Mesenchymal stem cell (in vitro differentiated cells and primary cell): ENCODE measurements at places on chromosomes 16 and 17.

DNA sequence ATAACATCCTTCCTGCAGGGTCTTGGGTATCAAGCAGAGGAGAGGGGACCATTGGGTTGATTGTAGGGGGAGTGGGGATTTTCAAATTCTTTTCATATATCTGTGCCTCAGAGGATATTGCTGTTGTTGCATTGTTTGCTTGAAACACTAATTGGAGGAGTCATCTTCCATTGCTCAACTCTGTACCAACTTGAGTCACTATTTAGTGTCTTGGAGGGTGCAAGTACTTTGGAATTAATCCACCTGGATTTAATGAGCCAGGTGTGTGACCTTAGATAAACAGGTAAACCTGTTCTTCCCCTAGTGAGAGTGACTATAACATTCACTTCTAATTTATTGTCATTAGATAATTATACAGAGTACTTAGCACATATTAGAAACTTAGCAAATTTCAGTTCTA lies 151.3 kb upstream of the CNTNAP4 start:
- H3K36me3 ChIP-seq = no peaks in the 10 kb centered on the region
- no peak overlapping the region for H3K4me3 ChIP-seq
- no peak for DNase-seq
- no peaks in the 10 kb centered on the region for H3K4me1 ChIP-seq
- no peaks in the 10 kb centered on the region for H3K27me3 ChIP-seq
- H3K27ac ChIP-seq = no peak overlapping the region

- no peak for DNase-seq
- no peak overlapping the region for H3K4me3 ChIP-seq
- H3K4me1 ChIP-seq = no peaks in the 10 kb centered on the region
- no peaks in the 10 kb centered on the region for H3K27me3 ChIP-seq
- H3K27ac ChIP-seq = no peak overlapping the region
Observed at GRCh38 chr17:47884905-47885730, 10.9 kb upstream of the SP2 start.

DNA sequence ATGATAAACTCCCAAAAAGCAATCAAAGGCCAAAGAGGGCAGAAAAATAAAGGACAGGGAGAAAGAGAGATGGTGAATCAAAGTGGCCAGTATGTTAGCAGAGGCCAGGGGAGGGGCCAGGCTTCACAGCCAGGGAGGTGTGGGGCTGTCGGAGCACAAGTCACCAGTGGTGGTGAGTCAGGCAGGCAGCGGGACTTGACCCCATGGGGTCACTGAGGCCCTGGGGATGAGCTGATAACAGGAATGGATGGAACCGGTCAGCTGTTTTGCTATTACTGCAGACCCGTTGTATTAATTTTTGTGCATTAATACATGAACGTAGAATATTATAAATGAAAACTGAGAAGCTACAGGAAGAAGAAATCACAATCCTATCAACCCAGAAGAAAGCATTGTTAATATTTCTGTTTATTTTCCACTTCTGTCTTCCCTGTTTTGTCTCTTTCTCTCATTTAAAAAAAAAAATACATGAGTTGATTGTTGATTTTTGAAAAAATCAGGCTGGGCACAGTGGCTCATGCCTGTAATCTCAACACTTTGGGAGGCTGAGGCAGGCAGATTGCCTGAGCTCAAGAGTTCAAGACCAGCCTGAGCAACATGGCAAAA lies 106.9 kb downstream of the SOCS1 start:
- no peaks in the 10 kb centered on the region for H3K27me3 ChIP-seq
- H3K4me1 ChIP-seq = peaks cover 6% of the 10 kb centered on the region
- peak; percentile 43 for DNase-seq
- no peak overlapping the region for H3K27ac ChIP-seq
- no peak overlapping the region for H3K4me3 ChIP-seq

DNA sequence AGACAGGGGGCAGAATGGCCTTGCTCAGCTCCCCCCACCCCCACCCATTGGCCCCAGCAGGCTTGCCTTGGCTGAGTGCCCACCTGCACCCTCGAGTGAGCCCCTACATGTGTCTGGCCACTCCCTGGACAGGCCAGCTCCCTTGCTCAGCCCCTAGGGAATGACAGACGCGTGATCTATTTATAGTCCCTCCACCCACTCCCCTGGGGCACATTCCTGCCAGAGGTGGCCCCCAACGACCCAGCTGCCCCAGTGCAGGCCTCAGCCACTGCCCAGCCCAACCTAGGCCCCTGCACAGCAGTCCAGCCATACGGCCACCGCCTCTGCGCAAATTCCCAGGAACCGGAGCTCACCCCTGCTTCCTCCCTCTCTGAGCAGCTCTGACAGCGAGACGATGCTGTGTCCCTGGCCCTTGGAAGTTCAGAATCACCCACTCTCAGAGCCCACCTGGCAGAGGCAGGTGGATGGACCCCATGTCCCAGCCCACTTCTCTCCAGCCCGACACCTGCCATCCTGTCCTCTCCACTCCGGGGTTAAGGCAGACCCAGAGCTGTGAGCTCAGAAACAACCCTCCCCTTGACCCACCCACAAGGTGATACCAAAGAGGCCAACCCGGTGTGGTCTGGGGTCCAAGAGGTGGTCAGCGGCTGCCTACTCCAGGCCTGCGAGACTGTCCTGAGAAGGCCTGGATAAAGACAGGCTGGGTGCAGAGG lies 11.5 kb upstream of the P2RX1 start:
- peaks cover 7% of the 10 kb centered on the region for H3K4me1 ChIP-seq
- H3K36me3 ChIP-seq = no peaks in the 10 kb centered on the region
- H3K27me3 ChIP-seq = peaks cover 26% of the 10 kb centered on the region
- no peak overlapping the region for H3K4me3 ChIP-seq
- H3K27ac ChIP-seq = no peak overlapping the region

- DNase-seq = no peak
- no peaks in the 10 kb centered on the region for H3K36me3 ChIP-seq
- H3K4me3 ChIP-seq = no peak overlapping the region
- H3K27ac ChIP-seq = no peak overlapping the region
- peaks cover 3% of the 10 kb centered on the region for H3K27me3 ChIP-seq
Observed at GRCh38 chr17:83071966-83072562, 7.3 kb upstream of the METRNL start.
